ENCODE measurements at places on chromosomes 2 and 18.

- DNase-seq = no peak
These were observed 269.7 kb downstream of the ALPK2 start for GRCh38 chr18:58359218-58359617.

GRCh38 chr2:221204699-221205098, 367.4 kb downstream of the EPHA4 start:
- no peak for DNase-seq

GRCh38 chr2:29492701-29493100, 377.5 kb downstream of the CLIP4 start:
- no peak for DNase-seq

GRCh38 chr2:33130054-33130447, 183.3 kb downstream of the LTBP1 start:
- DNase-seq = no peak

DNA sequence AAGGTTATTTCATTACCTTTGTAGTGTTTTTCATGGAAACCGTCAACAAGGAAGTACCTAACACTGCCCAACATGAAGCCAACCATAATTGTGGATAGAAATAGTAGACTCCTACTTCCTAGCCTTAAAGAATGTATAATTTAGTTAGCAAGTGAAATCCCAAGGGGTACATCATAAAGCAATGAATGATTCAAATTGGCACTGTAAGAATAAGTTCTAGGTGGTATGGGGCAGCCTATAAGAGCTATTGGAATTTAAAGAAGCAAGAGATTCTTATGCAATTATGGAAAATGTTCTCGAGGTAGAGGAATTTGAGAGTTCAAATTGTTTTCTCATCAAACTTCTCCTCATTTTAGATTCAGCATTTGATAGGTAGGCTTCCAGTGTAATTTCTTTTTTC, 157.9 kb downstream of the FMNL2 start:
- DNase-seq = no peak

GRCh38 chr2:69993048-69993565, 31.7 kb upstream of the ASPRV1 start:
- DNase-seq = no peak

- DNase-seq = no peak
These were observed 137.6 kb downstream of the MYO1B start for GRCh38 chr2:191382801-191383200.

- DNase-seq = no peak
These were observed 34.5 kb downstream of the PLEKHM3 start for GRCh38 chr2:207990784-207991183.

DNA sequence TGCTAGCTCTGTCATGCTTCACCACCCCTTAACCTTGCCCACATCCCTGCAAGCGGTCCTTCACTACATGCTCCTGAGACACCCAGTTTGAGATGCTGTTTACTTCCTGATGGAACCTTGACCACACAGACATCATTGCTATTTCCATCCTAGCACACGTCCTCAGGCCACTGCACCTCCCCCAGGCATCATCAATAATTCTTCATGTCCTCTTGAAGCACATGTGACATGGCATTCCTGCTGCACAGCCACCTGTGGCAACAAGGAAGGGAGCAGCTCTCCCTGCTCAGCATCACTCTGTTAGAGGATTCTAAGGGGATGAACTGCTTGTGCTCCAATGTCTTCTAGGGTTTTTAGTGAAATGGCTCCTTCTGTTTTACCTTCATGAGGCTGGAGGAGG, 26.1 kb upstream of the ST3GAL5 start:
- no peak for DNase-seq

- DNase-seq = no peak
These were observed 9.1 kb downstream of the ARHGAP15 start for GRCh38 chr2:143138292-143138691.

GRCh38 chr2:122011493-122012270, 256.2 kb downstream of the TSN start:
- DNase-seq = no peak

GRCh38 chr2:12320027-12320734, 396.6 kb upstream of the TRIB2 start:
- DNase-seq = no peak

DNA sequence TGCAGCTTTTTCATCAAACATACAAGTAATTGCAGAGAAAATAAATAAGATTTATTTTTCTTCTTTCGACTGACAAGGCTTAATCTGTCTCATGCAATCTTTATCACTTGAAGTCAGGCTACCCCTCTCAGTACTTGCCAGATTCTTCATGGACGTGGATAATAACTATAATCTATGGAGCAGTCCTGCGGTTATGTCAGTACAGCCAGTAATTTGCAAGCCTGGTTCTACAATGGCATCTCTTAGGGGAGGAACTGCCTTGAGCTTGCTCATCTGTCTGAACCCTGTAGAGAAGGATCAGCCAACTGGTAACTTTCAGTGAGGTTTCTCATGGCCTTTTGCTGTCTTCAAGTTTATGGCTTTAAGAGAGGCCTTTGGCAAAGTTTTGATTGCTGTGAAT, 35.5 kb upstream of the LRRTM1 start:
- no peak for DNase-seq

DNA sequence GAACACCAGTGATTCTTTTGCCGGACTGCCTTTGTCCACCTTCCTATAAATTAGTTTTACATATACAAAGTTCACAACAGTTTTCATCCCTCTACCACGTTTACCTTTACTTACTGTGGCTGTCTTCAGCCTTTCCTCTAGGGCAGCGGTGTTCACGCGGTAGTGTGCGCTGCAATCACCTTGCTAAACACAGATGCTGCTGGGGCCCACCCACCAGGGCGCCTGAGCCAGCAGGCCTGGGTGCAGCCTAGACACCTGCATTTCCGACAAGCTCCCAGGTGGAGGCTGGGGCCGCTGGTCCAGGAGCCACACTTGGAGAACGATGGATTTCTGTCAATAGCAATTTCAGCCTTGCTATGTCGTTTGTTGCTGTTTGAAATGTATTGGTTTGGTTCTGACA, 83.1 kb downstream of the NDUFA10 start:
- DNase-seq = no peak

GRCh38 chr2:119023534-119023933, 81.5 kb downstream of the MARCO start:
- no peak for DNase-seq

- no peak for DNase-seq
These were observed 88.6 kb upstream of the FHL2 start for GRCh38 chr2:105487142-105488069.

DNA sequence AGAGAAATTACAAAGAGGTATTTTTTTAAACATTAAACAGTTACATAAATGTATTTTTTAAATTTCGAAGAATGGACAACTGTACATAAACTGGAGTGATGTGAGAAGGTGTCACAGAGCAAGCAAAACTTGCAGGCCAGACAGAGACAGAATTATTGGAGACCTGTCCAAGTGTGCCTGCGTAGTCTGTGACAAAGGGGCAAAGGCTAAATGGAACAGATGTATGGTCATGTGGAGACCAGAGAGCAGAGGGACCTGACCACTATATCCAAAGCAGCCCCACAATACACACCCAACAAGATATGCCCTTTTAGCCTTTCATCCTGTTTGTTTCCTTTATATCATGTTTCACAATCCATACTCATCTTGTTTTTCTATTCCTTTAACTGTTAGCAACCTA, 225.3 kb upstream of the VWC2L start:
- DNase-seq = no peak

DNA sequence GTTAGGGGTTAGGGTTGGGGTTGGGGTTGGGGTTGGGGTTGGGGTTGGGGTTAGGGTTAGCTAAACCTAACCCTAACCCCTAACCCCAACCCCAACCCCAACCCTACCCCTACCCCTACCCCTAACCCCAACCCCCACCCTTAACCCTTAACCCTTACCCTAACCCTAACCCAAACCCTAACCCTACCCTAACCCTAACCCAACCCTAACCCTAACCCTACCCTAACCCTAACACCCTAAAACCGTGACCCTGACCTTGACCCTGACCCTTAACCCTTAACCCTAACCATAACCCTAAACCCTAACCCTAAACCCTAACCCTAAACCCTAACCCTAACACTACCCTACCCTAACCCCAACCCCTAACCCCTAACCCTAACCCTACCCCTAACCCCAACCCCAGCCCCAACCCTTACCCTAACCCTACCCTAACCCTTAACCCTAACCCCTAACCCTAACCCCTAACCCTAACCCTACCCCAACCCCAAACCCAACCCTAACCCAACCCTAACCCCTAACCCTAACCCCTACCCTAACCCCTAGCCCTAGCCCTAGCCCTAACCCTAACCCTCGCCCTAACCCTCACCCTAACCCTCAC, 24.1 kb upstream of the RABL2A start:
- no peak for DNase-seq

- no peak for DNase-seq
These were observed 6.1 kb downstream of the NCAPH start for GRCh38 chr2:96341641-96342040.

DNA sequence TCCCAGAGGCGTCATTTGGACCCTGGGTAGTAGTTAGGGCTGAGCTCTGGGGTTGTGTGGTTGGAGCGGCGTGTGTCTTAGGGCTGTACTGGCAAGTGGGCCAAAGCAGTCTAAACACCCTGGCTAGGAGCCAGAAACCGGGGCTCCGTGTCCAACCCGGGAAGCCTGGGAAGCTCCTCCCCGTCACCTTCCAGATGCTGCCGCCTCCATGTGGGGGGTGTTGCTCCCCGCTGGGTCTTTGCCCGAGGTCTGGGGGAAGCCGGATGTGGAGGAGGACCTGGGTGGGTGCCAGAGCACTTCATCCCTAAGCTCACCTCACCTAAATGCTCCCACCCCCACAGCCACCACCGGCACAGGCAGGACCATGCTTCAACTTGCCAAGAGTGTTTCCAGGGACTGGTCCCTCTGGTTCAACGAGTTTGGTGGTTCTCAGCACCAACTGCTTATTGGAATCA, 25.4 kb downstream of the TET3 start:
- DNase-seq = no peak

DNA sequence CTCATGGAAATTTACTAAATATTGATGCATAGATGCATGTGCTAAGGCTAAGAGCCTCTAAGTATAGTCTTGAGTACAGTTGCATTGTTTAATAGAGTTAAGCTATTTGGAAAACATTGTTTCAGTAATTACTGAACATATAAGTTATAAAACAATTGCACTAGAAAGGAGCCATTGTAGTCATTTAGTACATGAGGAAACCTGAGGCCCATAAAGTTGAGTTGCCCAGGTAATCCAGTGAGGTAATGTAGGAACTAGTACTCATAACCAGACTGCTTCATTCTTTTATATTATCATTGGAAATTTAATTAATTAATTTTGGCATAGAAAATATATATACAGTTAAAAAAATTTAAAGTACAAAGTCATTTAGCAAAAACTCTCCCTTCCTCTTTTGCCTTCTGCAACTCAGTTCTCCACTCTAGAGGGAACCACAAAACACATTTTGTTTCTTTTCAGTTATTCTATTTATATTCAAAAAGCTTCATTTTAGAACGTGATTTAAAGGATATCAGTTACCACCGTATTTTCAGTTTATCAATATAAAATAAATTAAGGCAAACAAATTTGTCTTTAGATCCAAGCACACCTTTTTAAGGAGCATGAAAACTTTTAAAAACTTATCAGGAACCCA, 27.8 kb upstream of the TBR1 start:
- no peak for DNase-seq
